ENCODE measurements at places on chromosomes 7 and 10.

DNA sequence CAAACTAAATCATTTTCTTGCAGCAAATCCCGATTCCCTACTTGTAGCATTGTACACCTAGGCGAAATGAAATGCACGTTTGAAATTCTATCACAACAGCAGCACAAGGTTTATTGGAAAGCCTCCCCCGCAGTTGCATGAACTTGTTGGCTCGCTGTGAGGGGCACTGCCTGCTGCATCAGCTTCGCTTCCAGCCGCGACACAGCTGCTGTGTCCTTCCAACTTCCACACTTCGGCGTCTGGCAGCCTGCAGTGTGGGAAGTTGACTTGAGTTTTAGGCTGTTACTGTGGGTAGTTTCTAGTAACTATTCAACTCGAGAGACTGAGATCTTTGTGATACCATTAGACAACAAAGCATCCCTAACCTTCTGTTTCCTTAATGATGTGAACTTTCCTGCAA lies 315.8 kb upstream of the TPK1 start:
- DNase-seq: no peak

DNA sequence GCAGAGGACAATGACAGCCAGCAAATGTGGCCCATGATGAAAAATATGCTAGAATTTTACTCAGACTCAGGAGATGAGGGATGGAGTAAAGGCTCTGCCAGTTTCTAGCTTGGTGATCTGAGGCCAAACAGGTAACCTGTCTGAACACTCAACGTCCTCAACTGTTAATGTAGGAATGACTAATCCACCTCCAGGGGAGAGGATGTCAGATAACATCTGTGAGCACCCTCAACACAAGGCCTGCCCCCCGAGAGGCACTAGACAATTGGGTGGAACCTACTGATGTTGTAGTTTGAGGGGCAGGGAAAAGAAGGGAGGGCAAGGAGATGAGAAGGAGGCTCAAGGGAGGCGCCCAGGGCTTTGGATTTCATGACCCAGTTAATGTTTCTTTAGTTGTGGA lies 445.1 kb downstream of the PLXNA4 start:
- no peak for DNase-seq

GRCh38 chr10:19713159-19713558 lies 103.1 kb upstream of the PLXDC2 start:
- DNase-seq: no peak

DNA sequence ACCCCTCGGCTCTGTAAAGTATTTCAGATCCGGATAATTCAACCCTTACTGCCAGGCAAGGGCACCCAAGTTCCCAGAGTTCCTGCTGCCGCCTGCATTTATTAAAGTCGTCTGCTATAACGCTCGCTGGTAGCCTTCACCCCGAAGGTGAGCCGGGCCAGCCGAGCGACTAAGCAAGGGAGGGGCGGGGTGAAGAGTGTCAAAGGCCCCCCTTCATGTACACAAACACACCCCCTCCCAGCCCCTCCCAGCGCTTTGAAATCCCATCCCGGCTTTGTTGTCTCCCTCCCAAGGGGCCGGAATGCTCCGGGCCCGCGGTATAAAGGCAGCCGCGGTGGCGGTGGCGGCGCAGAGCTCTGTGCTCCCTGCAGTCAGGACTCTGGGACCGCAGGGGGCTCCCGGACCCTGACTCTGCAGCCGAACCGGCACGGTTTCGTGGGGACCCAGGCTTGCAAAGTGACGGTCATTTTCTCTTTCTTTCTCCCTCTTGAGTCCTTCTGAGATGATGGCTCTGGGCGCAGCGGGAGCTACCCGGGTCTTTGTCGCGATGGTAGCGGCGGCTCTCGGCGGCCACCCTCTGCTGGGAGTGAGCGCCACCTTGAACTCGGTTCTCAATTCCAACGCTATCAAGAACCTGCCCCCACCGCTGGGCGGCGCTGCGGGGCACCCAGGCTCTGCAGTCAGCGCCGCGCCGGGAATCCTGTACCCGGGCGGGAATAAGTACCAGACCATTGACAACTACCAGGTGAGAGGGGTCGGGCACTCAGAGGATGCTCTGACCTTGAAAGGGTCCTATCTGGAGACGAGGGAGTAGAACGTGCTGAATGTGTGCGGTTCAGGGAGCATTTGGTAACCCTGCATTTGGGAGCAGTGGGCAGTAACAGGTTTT lies at the start of gene DKK1:
TSS of gene DKK1 (plus strand) at position 349 of the 889 bp plus-strand sequence. CDS start at position 503, 154 bp downstream.
- DNase-seq: peak; percentile 48

- DNase-seq: no peak
These were observed 81.8 kb upstream of the CTTNBP2 start for GRCh38 chr7:117955046-117955445.
